ENCODE measurements at places on chromosomes 6 and 20.

- DNase-seq: no peak
These were observed 130.3 kb upstream of the LY86 start for GRCh38 chr6:6458172-6458571.

GRCh38 chr6:149132336-149132735, 185.2 kb upstream of the TAB2 start:
- DNase-seq: no peak

- DNase-seq: no peak
These were observed 347.8 kb upstream of the PLCB4 start for GRCh38 chr20:8721098-8721497.

- DNase-seq: no peak
These were observed 32.4 kb downstream of the SLC9A8 start for GRCh38 chr20:49845060-49845459.

- peak; percentile 26 for DNase-seq
These were observed 26.0 kb downstream of the GPX6 start for GRCh38 chr6:28489366-28490204.

GRCh38 chr6:109373762-109374161, 8.5 kb downstream of the CD164 start:
- no peak for DNase-seq

DNA sequence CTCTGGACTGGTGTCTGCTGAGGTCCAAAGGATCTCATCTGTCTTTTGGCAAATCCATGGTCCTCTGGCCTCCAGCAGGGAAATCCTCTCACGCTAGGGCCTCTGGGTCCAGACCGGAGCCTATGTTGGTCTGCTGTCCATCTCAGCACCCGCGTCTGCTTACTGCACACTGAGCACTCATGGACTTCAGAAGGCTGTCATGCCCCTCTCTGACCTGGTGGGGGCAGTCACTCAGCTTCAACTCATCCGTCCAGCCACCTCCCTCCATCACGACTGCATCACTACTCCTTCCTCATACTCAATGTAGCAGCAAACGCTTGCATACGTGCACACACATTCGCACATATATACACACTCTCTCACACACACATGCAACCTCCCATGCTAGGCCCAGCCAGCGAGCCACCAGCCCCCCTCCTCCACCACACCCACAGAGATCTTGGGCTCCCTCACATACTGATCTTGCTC, 33.3 kb downstream of the GABRR2 start:
- no peak for DNase-seq

DNA sequence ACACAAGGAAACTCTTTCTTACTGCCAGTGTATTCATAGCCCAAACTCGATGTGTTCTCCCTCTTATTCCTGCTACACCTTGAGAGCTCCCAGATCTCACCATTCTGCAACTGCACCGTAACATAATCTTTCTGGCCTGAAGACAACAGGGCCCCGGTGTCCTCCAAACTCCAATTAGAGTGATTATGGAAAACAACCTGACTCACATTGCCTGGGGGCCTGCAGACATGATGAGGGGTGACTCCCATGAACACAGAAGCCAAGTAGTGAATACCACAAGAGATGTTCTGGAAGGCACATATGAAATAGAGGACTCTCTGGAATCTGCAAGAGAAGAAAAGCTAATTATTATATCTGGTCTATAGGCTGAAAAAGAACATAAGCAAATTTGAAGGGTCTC, 19.7 kb downstream of the SLC22A16 start:
- no peak for DNase-seq

- no peak for DNase-seq
These were observed 18.8 kb downstream of the MRAP2 start for GRCh38 chr6:84052204-84052882.

- DNase-seq: no peak
These were observed 91.8 kb downstream of the MAN1A1 start for GRCh38 chr6:119257726-119258125.

DNA sequence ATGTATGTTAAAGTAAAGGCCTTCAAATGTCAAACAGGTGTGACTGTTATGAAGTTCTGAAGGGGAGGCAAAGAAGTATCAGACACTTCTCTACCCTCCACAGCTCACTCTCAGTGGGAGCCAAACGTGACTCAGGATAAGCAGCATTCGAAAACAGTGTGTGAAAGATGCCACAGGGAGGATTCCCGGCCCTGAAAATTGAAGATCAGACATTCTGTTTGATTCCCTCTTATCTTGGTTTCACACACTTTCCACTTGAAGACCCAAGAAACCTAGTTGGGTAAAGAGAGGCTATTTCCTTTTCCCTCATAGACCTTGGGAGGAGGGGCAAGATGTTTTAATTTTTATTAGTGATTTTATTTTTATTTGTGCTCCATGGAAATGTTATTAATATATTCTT, 164.2 kb upstream of the SUPT3H start:
- no peak for DNase-seq

DNA sequence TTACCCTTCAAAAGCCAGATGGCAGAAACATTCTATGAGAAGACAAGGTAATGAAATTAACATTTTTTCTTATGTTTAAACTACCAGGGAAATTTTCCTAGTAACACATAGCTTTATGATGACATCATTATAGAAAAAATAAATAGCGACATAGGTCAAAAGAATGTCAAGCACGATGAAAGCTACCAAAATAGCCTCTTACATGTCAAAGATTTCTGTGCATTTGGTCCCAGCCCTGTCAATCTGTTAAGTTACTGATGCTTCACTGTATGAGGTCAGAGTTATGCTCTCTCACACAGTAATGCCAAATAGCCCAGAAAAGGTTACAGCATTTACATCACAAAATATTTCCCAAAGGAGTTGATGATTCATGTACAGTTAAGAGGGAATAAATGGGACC, 199.8 kb upstream of the DEFB112 start:
- DNase-seq: no peak

GRCh38 chr6:87824958-87825491, 123.0 kb upstream of the AKIRIN2 start:
- no peak for DNase-seq

DNA sequence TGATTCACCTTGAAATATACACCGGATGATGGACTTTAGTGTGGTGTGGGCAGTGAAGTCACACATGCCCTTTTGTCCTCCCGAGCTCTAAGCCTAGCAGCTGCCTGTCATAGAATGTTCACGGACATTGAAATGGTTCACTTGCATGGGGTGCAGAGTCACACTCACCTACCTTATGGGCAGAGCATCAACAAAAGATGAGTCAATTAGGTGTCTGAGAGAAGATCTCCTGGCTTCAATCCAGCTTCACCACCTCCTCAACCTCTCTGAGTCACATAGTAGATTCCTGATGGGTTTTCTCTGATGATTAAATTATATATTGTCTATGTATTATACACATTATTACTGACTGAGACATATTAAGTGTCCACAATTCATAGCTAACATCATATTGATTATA, 48.1 kb upstream of the HLA-E start:
- no peak for DNase-seq

DNA sequence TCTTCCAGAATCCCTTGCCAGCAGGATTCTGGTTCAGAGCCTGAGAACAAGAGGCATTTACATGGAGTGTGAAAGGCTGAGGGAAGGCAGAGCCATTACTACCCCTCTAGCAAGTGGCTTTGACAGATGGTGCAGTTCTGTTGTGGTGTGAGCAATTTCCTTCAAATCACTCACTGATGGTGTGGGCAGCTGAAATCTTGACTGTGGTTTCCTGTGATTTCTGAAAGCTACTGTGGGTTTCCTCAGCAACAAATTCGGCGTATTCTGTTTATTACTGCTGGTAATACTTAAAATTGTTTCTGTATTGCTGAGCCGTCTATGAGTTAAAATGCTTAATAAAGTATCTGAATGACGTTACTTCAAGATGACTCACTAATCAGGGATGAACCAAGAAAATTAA, 181.5 kb upstream of the TCF21 start:
- no peak for DNase-seq

DNA sequence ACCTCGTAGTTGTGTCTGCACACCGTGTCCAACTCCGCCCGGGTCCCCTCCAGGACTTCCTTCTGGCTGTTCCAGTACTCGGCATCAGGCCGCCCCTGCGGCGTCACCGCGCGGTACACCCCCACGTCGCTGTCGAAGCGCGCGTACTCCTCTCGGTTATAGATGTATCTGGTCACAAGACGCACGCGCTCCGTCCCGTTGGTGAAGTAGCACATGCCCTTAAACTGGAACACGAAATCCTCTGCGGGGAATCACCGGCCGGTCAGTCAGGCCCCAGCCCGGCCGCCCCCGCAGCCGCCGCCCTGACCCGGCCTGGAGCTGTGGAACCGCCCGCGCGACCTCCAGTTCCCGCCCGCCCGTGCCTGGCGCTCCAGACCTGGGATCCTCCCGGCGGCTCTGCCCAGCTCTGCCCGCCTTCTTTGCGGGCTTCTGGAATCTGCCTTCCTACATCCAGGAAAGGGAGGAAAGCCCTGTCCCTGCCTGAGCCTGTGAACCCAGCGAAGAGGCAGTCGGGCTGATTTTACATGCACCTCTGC, 1.6 kb downstream of the HLA-DQB1 start:
- peak; percentile 28 for DNase-seq

All from stimulated activated naive CD4-positive, alpha-beta T cell (primary cell).